ENCODE measurements at places on chromosomes 2 and 18.

DNA sequence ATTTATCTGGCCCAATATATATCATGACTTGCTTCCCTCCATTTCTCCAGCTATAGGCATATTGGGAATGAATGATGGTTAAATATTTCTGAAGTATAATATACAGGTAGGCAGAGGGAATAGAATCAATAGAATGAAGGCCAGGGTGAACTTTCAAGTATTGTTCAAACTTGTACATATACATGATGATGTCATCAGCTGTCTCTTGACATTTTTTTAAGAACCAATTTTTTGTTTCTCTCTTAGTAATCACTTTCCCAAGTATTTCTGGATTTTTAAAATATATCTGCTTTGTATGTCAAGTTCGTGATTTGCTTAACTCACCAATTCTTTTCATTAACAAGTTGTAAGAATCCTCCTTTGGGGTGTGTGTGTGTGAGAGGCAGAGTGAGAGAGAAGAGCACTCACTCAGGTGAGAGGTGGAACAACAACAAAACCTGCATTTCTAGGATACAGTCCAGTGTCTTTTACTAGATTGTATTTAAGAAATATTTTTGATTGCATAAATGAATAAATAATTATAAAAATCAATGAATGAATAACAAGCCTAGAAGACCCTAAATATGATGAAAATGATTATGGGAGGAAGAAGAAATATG lies 1239.1 kb downstream of the LRP1B start:
- DNase-seq: no peak

DNA sequence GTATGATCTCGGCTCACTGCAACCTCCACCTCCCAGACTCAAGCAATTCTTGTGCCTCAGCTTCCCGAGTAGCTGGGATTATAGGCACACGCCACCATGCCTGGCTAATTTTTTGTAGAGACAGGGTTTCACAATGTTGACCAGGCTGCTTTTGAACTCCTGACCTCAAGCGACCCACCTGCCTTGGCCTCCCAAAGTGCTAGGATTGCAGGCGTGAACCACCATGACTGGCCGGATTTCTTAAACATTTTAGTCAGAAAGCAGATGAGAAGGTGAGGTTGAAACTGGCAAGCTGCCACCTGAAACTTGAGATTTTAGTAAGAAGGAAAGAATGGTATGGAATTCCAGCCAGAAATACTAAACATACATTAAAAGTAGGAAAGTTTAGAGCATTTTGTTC lies 31.9 kb downstream of the KLHL23 start:
- DNase-seq: no peak

DNA sequence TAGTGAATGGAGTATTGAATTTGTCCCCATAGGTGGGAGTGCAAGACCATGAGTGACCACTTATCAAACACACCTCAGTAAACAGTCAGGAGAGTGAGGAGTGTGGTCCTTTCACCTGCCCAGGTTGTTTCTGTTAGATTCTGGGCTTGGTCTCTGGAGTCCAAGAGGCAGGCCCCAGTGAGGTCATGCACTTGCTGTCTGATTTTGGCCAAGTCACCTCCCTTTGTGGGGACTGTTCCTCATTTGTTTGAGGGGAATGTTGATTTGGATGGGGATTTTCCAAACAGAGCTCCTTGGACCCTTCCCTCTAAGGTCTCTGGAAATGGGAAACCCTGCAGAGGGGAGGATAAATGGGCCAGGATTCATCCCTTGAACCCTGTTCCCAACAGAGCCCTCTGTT lies 7.3 kb downstream of the IL1RN start:
- no peak for DNase-seq

GRCh38 chr18:60019463-60019840 lies 119.7 kb downstream of the PMAIP1 start:
- DNase-seq: peak; percentile 76

DNA sequence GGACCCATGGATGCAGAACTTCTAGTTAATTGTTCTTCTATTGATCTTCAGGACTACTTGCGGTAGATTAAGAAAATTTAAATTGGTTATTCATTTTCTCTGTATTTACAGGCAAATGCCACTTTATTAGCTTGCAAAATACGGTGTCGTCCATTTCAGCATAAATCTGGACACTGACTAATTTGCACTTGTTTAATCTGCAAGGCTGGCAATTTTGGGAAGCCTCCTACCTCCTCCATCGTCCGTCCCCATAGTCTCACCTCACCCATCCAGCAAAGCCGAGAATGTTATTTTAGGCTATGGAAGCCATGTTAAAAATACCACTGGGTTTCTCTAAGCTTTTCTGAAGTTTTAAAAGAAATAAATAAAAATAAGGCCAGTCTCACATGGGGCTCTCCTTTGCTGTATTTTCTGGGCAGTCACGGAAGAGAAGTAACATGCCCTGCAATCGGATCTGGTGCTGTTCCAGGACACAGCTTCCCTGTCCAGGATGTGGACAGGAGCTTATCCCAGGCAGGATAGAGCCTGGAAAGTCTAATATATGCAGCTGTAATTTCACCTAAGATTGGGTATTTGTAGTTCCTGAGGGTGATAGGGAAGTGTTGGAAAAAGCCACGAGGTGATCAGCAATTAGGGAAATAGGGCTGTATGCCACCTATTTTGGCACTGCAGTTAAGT lies 17.4 kb downstream of the TMEM178A start:
- DNase-seq: no peak

DNA sequence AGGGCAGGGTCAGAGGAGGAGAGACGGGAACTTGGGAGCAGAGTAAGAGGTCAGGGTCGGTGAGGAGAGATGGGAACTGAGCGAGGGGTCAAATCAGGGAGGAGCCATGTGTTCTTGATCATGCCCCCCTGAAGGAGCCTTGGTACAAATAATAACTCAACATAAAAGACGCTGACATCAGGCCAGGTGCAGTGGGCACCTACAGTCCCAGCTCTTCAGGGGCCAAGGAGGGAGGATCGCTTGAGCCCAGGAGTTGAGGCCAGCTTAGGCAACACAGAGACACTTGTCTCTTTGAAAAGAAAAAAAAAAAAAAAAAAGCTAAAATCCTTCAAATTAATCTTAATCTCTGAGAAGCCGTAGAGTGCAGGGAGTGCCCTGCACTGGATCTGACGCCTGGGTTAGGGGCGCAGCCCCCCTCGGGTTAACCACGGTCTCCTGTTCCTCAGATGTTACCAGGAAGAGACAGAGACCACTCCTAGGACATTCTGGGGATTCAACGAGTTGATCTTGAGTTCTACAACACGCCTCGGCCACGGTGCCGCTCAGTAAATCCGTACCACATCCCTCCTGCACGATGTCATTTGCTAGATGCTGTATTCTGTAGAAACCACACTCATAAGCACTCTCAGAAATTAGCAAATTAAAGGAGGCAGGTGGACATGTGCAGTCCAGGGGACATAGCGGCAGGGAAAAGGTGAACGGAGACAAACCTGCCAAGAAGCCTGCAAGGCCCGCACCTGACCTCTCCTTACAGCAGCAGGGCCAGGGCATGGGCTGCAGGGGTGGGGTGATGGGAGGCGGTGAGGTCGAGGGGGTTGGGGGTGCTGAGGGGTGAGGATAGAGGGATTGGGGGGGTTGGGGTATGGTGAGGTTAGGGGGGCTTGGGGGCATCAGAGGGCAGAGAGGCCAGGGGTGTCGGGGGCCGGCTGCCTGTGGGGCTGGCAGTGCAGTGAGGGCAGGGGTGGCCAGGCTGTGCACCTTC lies 29.2 kb downstream of the SLC66A2 start:
- DNase-seq: no peak

- DNase-seq: no peak
These were observed 173.3 kb upstream of the NT5C1B start for GRCh38 chr2:18762667-18763066.

DNA sequence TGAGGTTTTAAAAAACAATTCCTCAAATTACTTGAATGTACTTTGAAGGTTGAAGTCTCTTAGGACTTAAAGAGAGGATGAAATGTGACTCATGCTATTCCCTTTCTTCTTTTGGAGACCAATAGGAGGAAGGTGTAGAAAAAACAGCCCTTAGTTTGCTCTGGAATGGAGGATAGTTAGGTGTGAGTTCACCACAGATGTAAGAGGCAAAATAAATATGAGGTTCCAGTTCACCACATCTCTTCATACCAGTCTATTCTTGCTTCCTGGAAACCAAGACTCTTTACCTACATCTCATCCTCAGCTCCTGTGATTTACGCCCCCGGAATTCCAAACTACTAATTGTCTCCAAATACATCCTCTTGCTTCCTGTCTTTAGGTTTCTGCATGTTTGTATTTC lies 77.5 kb upstream of the TTC21B start:
- DNase-seq: no peak

- DNase-seq: no peak
These were observed 688 bp downstream of the MAPRE2 start for GRCh38 chr18:35041815-35042387.

- peak; percentile 20 for DNase-seq
These were observed 51.7 kb downstream of the ARHGAP28 start for GRCh38 chr18:6781142-6781714.

- DNase-seq: no peak
These were observed 526.7 kb downstream of the RIT2 start for GRCh38 chr18:42588786-42589185.

GRCh38 chr18:42038936-42039335 lies 83.9 kb downstream of the PIK3C3 start:
- peak; percentile 66 for DNase-seq

DNA sequence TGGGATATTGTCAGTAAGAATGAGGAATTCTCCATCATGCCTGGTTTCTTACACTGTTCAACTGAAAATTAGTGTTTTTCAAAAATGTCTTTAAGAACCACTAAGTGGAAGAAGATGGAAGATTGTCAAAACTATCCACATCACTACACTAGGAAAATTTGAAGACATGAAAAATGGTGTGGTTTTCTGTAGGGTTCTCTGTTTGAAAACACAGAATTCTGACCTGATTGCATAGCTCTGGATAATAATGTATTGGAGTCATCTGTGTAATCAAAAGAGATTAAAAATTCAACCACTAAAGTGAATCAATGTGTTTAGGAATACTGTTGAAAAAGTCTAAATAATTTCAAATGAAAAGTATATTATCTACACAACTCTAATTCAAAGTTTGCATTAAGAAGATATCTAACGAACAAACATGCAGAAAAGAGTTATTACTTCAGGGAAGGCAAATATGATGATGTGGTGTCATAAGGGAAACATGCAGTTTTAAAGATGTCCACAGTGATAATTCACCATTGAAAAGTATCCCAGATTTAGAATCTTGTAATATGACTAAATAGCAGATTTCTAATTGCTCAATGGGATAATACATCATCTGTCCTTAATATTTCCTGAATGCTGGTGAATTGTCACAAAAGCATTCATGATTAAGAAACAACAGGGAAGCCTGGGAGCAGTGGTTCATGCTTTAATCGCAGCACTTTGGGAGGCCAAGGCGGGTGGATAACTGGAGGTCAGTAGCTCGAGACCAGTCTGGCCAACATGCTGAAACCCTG lies 116.9 kb downstream of the ERBB4 start:
- peak; percentile 49 for DNase-seq

GRCh38 chr18:38698088-38698487 lies 1132.5 kb upstream of the CELF4 start:
- DNase-seq: no peak

DNA sequence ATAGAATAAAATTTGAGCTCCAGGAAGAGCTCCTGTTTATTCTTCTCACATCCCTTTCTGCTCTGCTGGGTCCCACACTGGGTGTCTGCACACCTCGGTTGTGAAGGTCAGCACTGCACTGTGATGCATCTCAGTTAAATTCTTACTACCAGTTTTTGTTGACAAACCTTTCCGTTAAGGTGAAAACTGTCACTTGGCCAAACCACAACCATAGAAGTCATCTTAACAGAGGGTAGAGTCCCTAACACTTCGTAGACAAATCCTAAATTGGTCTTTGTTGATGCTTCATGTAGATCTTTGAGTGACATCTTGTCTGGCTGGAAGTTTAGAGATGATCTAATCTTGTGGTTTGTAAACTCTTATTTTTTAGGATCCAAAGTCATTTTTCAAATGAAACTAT lies 167.4 kb upstream of the MAP3K20 start:
- DNase-seq: no peak

GRCh38 chr2:20313659-20314058 lies 37.0 kb downstream of the PUM2 start:
- DNase-seq: no peak

DNA sequence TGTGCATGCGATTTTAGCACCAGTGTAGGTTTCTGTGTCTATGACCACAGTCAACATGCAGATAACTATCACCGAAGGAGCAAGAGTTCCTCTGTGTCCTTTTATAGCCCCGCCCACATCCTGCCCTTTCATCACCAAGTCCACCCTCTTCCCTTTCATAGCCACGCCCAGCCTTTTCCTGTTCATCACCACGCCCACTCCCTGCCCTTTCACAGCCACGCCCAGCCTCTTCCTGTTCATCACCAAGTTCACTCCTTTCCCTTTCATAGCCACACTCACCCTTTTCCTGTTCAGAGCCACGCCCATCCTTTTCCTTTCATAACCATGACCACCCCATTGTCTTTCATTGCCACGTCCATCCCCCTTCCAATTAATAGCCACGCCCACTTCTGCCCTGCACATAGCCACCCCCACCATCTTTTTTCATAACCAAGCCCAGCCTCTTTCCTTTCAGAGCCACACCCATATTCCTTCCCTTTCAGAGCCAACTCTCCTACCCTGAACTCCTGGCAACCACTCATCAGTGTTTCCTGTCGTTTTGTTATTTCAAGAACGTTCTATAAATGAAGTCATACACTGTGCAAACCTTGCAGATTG lies 273.9 kb downstream of the MYT1L start:
- no peak for DNase-seq

- peak; percentile 25 for DNase-seq
These were observed 859 bp downstream of the GREB1L start for GRCh38 chr18:21242780-21243401.

- DNase-seq: no peak
These were observed 18.4 kb downstream of the NCKAP1 start for GRCh38 chr2:183019718-183020442.

GRCh38 chr18:59783138-59783537 lies 85.9 kb upstream of the CCBE1 start:
- DNase-seq: peak; percentile 65

- no peak for DNase-seq
These were observed 1401.2 kb upstream of the CELF4 start for GRCh38 chr18:38966841-38967240.

All from AG20443 (cell line).